ENCODE measurements at places on chromosomes 6 and 20.

- H3K4me1 ChIP-seq: peaks cover 11% of the 10 kb centered on the region
- no peaks in the 10 kb centered on the region for H3K36me3 ChIP-seq
- DNase-seq: peak; percentile 73
- H3K27me3 ChIP-seq: peaks cover 12% of the 10 kb centered on the region
- H3K4me3 ChIP-seq: no peak overlapping the region
Measured at GRCh38 chr6:25223490-25223991, 55.6 kb upstream of the CARMIL1 start.

- H3K4me3 ChIP-seq: no peak overlapping the region
- H3K27me3 ChIP-seq: peaks cover 5% of the 10 kb centered on the region
- DNase-seq: no peak
- H3K27ac ChIP-seq: no peak overlapping the region
- no peaks in the 10 kb centered on the region for H3K36me3 ChIP-seq
- peaks cover 54% of the 10 kb centered on the region for H3K4me1 ChIP-seq
Measured at GRCh38 chr6:125102891-125103290, 50.7 kb upstream of the TPD52L1 start.

DNA sequence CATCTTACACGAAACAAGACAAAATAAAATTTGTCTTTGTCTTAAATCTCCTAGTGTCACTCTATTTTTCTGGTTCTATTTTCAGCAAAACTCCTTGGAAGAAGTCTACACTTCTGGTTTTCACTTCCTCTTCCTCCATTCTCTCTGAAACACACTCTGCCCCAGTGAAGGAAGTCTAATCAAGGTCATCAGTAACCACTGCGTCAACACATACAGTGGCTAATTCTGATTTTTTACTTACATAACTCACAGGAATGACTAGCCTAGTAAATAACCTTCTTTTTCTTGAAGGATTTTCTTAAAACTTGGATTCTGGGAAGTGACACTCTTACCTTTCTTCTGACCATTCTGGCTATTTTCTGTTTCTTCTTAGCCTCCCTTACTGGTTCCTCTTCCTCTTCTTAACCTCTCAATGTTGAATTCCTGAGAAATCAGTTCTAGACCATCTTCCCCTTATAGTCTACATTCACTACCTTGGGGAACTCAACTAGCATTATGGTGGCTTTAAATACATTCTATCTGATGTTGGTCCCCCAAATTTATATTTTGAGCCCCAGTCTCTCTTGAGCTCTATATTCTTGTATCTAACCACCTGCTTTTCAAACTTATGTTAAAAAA is 37.5 kb downstream of the AIG1 start:
- no peak overlapping the region for H3K4me3 ChIP-seq
- H3K27ac ChIP-seq: no peak overlapping the region
- DNase-seq: no peak
- no peaks in the 10 kb centered on the region for H3K27me3 ChIP-seq
- peaks cover 3% of the 10 kb centered on the region for H3K36me3 ChIP-seq

GRCh38 chr20:17904027-17904426 is 64.6 kb downstream of the SNX5 start:
- H3K27ac ChIP-seq: no peak overlapping the region
- H3K4me3 ChIP-seq: no peak overlapping the region

DNA sequence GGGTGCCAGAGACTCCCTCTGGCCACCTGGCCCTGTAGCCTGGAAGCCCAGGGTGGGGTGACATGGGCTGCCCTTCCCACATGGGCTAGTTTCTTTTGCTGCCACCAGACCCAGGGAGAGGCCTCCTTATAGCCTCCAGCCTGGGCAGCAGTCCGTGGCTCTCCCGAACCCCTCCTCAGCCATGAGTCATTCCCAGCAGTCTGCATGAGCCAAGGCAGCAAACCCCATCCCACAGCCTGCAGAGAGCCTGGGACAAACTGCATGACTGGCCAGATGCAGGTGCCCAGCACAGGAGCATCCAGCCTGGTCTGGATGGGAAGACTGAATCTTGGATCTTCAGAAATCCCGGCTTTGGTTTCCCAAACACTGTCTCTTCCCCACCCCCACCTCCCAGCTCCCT is 75.7 kb downstream of the MRPL14 start:
- H3K4me1 ChIP-seq: peaks cover 47% of the 10 kb centered on the region
- H3K27me3 ChIP-seq: peaks cover 3% of the 10 kb centered on the region
- no peak overlapping the region for H3K4me3 ChIP-seq
- H3K27ac ChIP-seq: no peak overlapping the region
- H3K36me3 ChIP-seq: no peaks in the 10 kb centered on the region

DNA sequence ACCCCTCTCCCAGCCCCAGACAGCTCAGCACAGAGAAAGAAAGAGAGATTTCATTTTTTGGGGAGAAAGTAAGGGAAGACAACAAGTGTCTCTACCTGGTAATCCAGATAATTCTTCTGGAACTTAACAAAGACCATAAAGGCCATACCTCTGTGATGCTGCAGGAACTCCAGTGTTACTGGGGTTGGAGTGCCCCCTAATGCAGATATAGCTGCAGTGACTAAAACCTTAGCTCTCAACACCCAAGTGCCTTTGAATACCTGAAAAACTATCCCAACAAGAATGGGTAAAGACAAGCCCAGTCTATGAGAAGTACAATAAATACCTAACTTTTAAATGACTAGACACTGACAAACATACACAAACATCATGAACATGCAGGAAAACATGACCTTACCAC is 365.3 kb upstream of the PTCHD4 start:
- DNase-seq: no peak
- H3K27ac ChIP-seq: no peak overlapping the region
- no peaks in the 10 kb centered on the region for H3K4me1 ChIP-seq
- H3K27me3 ChIP-seq: no peaks in the 10 kb centered on the region
- H3K4me3 ChIP-seq: no peak overlapping the region
- H3K36me3 ChIP-seq: no peaks in the 10 kb centered on the region

DNA sequence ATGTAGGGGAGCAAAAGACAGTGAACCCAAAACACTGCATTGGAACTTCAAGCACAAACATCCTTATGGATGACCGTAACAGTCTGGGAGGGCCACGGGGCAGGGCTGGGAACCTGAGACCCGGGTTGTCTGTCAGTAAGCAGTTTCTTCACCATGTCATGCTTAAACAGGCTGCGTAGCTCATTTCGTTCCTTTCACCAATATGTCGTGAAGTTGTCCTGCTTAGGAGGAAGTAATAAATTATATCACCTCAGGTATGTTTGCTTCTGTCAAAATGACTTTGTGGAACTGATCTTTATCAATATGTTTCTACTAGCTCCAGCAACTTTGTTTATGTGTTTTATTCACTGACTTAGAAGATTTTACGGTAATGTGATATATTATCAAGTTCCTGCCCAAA is 12.4 kb upstream of the MAK start:
- no peak for DNase-seq
- no peak overlapping the region for H3K4me3 ChIP-seq
- peaks cover 19% of the 10 kb centered on the region for H3K36me3 ChIP-seq

- no peak overlapping the region for H3K27ac ChIP-seq
- DNase-seq: no peak
- no peaks in the 10 kb centered on the region for H3K36me3 ChIP-seq
- H3K4me3 ChIP-seq: no peak overlapping the region
- H3K27me3 ChIP-seq: peaks cover 4% of the 10 kb centered on the region
- peaks cover 9% of the 10 kb centered on the region for H3K4me1 ChIP-seq
Measured at GRCh38 chr6:159463119-159463829, 229.8 kb downstream of the SOD2 start.

DNA sequence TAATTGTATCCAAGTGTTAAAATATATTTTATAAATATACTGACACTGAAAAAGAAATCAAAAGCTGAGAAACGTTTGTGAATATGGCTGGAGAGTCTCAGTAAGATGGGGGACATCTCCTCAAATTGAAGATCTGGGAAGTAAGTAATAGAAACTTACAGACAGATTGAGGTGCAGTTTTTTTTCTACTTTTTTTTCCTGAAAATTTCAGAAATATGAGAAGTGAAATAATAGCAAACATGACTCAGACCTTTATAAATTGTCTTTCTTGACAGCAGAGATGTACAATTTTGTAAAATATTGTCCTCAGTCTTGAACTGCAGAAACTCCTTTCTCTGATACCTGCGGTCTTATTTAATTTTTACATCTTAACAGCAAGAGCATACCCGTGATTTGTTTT is 347.1 kb downstream of the UTRN start:
- peaks cover 4% of the 10 kb centered on the region for H3K4me1 ChIP-seq
- no peak for DNase-seq
- H3K36me3 ChIP-seq: peaks cover 8% of the 10 kb centered on the region
- peaks cover 9% of the 10 kb centered on the region for H3K27me3 ChIP-seq

DNA sequence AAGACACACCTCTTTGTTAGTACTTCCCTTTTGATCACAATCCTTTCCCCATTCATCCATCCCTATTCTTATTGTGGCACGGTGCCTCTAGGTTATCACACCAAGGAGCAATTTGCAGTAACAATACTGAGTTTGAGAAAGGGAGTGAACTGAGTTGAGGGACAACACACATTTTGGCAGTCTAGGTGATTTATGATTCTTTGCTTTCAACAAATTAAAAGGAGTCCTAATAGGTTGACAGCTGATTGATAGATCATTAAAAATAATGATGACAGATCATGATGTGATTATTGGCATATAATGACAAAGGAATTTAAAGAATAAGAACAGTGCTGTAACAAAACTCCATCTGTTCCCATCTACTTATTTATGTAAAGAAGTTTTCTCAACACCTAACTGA is 36.7 kb downstream of the IMPG1 start:
- peaks cover 3% of the 10 kb centered on the region for H3K27me3 ChIP-seq
- DNase-seq: no peak
- no peak overlapping the region for H3K4me3 ChIP-seq
- no peak overlapping the region for H3K27ac ChIP-seq
- peaks cover 21% of the 10 kb centered on the region for H3K4me1 ChIP-seq

DNA sequence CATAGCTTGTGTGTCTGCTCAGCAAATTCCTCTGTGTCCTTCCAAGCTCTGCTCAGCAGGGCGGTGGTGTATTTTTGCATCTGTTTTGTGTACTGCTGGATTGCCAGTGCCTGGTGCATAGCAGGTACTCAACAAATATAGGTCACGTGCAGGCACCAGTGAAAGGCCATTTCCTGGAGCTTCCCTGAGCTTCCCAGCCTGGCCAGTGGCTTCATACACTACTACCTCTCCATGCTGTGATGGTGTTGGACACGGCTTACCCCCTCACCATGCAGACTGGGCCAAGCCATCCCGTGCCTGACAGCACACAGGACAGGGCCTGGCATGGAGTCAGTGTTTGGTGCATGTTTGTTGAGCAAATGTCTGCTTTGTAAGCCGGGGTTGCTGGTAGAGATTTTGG is 7.7 kb upstream of the PHACTR3 start:
- no peak overlapping the region for H3K4me3 ChIP-seq
- H3K27ac ChIP-seq: no peak overlapping the region
- H3K36me3 ChIP-seq: no peaks in the 10 kb centered on the region
- no peak for DNase-seq
- peaks cover 97% of the 10 kb centered on the region for H3K27me3 ChIP-seq

DNA sequence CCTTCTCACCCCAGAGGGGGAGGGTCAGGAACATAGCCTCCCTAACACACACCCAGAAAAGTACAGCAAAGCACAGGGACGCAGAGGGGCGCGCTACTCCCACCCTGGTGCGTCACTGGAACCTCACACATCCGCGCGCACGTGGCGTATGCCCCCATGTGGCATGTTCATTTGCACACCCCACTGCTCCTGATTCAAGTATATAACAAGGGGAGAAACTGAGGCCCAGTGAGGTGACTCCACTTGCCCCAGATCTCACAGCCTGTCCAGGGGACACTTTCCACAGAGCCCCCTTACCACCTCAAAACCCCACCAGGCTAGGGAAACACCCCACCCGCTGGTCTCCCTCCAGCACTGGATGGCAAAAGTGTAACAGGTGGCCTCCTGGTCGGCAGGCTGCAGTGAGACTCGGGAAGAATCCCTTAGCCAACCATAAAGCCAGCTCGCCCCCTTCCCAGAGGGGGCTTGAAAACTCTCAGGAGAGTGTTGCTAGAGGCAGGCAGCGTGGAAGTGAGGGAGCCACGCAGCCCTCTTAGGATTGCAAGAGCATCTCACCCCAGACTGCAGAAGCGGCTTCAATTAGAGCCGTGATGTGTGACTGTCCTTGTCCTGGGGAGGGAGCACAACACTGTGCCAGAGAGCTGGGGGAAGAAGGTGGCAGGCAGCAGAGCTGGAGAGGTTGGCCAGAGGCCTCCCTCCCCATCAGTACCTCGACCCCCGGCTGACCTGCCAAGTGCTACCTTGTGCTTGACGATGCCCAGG is at the start of gene GRM4:
GRM4 (minus strand) TSS at position 67 of the 762 bp plus-strand sequence. CDS start 12,591 bp downstream, outside the sequence.
- H3K4me1 ChIP-seq: peaks cover 81% of the 10 kb centered on the region
- H3K27me3 ChIP-seq: peaks cover 71% of the 10 kb centered on the region
- H3K36me3 ChIP-seq: no peaks in the 10 kb centered on the region
- H3K4me3 ChIP-seq: peak within 1 kb of the TSS; percentile 80
- no peak within 1 kb of the TSS for H3K27ac ChIP-seq

DNA sequence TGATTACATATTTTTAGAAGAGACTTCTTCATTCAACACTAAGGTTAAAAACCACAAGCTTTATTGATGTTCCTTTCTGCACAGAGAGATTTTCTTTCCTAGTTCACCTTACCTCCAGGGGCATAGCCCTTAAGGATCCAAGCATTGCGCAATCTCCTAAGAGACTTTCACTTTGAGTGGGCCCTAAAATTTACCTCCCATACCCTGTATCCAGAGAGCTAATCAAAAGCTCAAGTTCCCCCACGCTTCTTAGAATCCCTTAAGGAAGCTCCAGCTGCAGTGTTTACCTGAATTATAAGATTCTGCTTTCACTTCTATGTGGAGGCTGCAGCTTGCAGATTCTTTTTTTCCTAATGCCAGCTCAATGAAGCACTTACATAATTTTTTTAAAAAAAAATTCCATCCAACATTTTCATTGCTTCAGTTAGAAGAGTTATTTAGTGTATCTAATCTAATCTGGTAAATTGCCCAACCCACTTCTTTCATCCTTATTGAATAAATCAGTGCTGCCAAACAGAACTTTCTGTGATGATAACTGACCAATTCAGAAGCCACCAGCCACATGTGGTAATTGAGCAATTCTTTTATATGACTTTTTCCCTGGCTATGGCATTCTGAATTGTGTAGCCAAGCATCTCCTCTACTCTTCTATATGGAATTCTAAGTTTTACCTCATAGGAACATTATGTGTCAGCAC is 24.6 kb upstream of the SPTLC3 start:
- no peaks in the 10 kb centered on the region for H3K36me3 ChIP-seq
- H3K4me3 ChIP-seq: no peak overlapping the region

- H3K27ac ChIP-seq: peak overlapping the region; percentile 53
- DNase-seq: no peak
- no peaks in the 10 kb centered on the region for H3K4me1 ChIP-seq
- peaks cover 12% of the 10 kb centered on the region for H3K27me3 ChIP-seq
Measured at GRCh38 chr20:23232679-23233308, 117.8 kb upstream of the NXT1 start.
